EL (cell line): ENCODE measurements at places on chromosomes 1 and 21.

DNA sequence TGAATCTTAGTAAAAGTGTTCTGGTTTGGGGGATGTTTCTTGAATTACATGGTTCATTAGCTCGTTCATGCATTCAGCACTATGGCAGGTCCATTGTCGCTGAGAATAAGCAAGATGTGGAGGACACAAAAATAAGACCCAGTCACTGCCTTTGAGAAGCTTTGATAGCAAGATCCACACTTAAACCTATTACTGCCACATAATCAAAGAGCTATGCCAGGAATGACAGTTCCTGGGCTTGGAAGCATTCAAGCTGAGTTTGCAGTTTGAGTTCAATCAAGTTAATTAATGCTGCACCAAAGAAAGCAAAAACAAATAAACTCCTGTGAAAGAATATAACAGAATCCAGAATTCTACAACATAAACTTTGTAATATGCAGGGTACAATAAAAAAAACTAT is 131.8 kb downstream of the MIS18A start:
- DNase-seq = no peak

GRCh38 chr1:66954208-66954607 is 29.4 kb downstream of the MIER1 start:
- DNase-seq = no peak

DNA sequence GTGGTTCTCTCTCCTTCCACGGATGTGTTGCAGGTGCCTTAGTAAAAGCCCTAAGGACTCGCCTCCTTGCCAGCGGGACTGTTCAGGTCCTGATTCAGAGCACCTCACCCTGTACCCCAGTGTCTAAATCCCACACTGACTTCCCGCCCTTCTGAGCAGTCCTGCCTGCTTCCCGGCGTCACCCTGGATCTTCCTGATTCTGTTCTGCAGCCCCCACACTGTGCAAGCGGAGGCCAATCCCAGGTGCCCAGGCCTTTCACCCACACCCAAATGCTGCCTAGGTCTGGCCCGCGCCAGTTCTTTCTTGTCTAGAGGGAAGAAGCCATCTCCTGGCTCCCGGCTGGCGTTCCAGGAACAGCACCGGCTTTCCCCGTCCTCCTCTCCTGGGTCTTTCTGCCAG is 95.9 kb upstream of the GALNT2 start:
- DNase-seq = no peak

- DNase-seq = no peak
Observed at GRCh38 chr1:112342558-112342957, 53.5 kb upstream of the CTTNBP2NL start.

GRCh38 chr1:23748016-23748415 is 4.7 kb downstream of the ELOA start:
- DNase-seq = no peak

GRCh38 chr21:29265690-29266479 is 32.8 kb upstream of the BACH1 start:
- DNase-seq = peak; percentile 44
